ENCODE measurements at places on chromosomes 6 and 20.

- DNase-seq: no peak
Observed at GRCh38 chr6:137432054-137432611, 62.1 kb downstream of the OLIG3 start.

- DNase-seq: no peak
Observed at GRCh38 chr6:135114355-135115145, 59.9 kb upstream of the HBS1L start.

- DNase-seq: no peak
Observed at GRCh38 chr6:40022867-40023266, 88.6 kb upstream of the MOCS1 start.

GRCh38 chr6:88492824-88493223 is 326.7 kb upstream of the CNR1 start:
- no peak for DNase-seq

DNA sequence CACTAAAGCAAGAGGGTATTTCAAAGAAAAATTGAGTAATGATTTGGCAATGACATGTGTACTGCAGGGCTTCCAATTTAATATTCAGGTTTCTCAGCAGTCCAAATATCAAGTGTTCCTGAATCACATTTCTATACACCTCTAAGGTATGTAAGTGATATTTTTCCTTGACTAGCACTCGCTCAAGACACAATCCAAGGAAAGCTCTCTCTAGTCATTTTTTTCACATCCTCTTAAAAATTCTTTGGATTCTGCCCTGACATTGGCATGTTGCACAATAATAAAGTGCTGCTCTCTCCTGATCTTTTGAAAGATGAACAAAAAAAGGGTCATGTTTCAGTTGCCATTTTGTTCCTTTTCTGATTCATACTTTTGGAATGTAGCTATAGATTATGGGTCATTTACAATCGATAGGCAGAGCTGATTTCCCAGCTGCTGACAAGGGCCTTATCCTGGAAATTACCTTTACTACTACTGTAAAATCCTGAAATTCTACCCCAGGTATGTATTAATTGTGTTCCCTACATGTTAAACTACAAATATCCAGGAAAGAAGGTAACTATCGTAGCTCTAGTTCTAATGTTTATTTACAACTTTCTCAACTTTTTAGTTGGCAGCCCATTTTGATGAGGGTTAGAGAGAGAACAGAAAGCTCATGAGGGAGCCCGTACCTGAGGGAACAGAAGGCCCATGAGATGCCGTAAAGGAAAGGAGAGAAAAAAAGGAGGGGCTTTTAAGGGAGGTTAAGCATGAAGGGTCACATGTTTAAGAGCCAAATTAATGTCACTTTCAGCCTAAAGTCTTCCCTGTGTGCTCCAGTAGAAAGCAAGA is 22.2 kb upstream of the ADGRG6 start:
- no peak for DNase-seq

DNA sequence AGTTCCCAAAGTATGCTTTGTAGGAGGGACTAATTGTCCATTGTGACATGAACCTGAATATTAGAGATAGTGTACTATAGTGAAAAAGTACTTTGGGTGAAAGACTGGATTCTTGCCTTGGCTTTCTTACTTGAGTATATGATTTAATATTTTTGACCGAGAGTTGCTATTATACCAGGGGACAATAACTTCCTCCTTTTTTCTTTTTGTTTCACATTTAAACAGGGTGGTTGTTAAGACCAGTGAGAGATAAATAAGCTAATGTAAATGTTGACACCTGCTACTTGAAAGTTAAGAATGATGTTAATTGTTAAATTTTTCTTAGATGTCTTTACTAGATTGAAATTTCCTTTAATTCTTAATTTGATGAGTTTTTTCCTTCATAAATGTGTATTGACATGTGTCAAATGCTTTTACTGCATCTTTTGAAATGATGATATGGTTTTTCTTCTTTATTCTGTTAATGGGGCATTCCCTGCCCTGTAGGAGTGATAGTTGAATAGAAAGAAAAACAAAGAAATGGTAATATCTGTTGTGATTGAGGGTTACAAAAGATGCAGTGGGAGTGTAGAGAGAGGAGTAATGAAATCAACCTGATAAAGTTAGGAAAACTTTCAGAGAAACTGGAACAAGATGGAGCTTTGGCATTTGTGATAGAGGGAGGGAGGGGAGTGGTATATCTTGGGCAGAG is 48.4 kb downstream of the ZFAND3 start:
- no peak for DNase-seq
